ENCODE measurements at places on chromosomes 5 and 9.

GRCh38 chr5:158660726-158661125 is 439.0 kb downstream of the EBF1 start:
- DNase-seq, result no peak

DNA sequence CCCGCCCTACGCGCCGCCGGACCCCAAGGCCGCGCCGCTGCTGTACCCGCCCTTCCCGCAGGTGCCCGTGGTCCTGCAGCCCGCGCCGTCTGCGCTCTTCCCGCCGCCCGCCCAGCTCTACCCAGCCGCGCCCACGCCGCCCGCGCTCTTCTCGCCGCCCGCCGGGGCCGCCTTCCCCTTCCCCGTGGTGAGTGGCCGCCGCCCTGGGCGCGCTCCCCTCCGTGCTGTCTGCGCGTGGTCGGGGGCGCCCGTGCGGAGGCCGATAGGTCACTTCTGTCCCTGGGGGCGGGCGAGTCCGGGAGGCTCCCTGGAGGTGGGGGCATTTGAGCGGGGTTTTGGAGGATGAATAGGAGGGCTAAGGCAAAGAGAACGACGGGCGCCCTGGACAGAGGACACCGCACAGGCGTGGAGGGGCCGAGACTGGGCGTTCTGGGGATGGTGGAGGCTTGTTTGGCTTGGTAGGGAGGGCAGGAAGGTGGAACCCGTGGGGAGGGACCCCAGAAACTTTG is 9.6 kb downstream of the PRRT1B start:
- DNase-seq, result no peak

GRCh38 chr5:75662061-75662460 is 50.8 kb downstream of the ANKDD1B start:
- no peak for DNase-seq

DNA sequence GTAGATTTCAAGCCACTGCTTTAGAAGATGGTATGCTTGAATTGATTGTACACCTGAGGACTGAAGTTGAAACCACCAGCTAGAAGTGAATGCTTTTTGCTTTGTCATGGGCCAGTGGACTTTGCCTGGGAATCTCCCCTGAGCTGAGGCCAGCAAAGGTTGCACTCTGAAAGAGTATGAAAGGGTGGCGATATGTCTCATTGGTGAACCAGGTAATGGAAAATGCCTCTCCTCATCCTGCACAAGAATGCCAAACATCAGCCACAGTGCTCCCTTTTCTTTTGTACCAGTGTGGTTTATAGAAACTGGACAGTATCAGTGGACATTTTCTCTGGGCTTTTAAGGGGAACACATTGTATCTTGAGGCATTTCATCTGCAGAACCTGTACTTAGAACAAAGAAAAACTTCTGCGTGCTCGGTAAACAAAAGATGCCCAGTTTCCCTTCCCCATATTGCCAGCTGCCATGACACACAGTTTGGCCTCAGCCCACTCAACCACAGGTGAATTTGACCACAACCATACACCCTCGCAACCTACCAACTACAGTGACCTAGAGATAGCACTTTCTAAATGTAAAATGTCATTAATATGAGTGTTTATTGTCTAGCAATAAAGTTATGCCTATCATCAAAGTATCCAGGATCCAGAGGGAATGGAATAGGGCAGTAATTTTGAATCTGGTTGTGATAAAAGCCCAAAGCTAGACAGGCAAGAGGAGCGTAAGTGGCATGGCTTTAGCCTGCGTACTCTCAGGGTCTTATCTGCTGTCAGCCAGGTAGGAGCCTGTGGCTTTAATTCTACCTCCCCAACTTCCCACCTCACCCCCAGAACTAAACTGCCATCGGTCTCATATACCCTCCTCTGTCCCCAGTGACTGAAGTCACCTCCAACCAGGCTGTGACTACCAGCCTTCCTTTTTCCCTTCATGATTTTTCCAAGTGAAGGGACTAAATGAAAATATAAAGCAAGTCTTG is 79.5 kb upstream of the LHFPL2 start:
- peak; percentile 52 for DNase-seq

DNA sequence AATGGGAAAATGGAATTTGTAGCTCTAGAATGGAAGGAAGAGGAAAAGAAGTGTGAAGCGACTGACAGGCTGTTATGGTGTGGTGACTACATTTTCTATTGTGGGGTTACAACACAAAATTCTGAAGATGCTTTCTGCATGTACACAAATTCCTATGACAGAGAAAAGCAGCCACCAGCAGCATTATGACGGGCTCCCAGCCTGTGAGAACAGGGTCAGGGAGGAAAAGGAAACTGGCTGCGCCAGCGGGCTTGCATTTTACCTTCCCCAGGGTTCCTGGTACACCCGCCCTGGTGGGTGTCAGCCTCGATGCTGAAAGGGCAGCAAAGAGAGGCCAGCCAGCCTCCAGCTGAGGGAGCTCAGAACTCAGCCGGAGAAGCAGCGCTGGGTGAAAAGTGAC is 41.0 kb downstream of the DDX31 start:
- no peak for DNase-seq

- no peak for DNase-seq
Observed at GRCh38 chr5:54301220-54301619, 9.2 kb downstream of the ARL15 start.

- no peak for DNase-seq
Observed at GRCh38 chr9:22050924-22051323, 41.8 kb upstream of the CDKN2B start.

- DNase-seq, result no peak
Observed at GRCh38 chr5:35484241-35484640, 133.4 kb upstream of the SPEF2 start.

- peak; percentile 45 for DNase-seq
Observed at GRCh38 chr5:116872986-116873385, 298.4 kb upstream of the SEMA6A start.

- DNase-seq, result peak; percentile 89
Observed at GRCh38 chr9:89814340-89815040, 209.7 kb downstream of the GADD45G start.

DNA sequence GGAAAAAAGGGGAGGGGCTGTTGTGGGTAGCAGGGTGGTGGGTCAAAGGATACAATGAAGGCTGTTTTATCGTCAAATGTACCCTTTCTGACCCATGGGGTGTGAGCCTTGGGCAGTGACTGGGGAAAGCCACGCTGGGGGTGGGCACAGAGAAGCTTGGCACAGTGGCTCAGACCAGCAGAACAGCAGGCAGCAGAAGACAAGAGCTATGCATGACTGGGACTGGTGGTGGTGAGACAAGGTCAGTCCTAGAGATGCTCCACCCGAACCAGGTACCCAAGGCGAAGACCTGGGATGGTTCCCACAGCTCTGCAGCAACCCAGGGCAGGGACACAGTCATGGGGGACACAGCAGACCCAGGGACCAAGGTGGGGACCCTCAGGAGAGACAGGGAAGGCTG is 38.3 kb downstream of the BICD2 start:
- no peak for DNase-seq

GRCh38 chr9:27848315-27848714 is 275.0 kb upstream of the C9orf72 start:
- DNase-seq, result no peak

- DNase-seq, result no peak
Observed at GRCh38 chr9:90921969-90922368, 120.3 kb downstream of the SYK start.

DNA sequence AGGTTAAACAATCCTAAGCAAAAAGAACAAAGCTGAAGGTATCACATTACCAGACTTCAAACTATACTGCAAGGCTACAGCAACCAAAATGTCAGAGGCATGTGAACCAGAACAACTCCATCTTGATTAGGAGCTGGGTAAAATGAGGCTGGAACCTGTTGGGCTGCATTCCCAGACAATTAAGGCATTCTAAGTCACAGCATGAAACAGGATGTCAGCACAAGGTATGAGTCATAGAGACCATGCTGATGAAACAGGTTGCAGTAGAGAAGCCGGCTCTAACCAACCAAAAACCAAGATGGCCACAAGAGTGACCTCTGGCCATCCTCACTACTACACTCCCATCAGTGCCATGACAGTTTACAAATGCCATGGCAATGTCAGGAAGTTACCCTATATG is 252.0 kb downstream of the RASEF start:
- peak; percentile 90 for DNase-seq

- DNase-seq, result peak; percentile 81
Observed at GRCh38 chr9:81737871-81738507, 48.6 kb upstream of the TLE1 start.

DNA sequence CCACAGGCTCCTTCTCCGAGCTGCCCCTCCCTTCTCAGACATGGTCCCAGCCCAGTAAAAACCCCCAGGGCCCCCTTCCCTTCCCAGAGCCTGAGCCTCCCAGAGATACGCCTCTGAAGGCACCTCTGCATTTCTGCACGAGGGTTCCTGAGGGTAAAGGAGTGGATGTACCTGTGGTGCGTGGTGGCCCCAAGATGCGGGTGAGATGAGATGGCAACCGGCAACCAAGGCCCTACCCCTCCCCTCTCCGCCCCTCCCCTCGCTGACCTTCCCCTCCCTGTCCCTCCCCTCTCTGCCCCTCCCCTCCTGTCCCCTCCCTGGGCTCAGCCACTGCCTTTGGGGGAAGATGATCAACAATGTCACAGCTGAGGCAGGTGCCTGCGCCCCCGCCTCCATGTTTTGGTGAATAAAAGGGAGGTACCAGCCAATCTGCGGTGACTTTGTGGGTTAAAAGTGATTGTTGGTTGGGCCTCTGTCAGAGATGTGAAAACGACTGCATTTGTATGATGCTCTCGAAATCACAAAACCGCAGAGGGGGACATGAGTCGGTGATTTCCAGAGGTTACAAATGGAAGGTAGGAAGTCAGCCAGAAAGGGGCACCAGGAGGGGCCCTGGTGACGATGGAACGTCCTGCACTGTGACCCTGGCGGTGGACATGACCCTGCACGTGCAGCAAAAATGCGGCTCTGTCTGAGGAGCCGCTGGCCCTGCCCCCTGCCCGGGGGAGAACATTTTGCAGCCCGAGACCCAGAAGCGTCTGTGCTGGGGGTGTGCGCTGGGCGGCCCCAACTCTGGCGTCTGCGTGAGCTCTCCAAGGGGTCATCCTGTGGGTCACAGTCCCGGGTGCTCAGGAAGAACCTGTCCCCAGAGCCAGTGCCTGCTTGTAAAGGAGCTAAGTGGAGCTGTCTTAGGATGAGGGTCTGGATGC is 3.7 kb downstream of the LCN9 start:
- no peak for DNase-seq

- no peak for DNase-seq
Observed at GRCh38 chr9:122179690-122180074, 20.0 kb downstream of the MORN5 start.

DNA sequence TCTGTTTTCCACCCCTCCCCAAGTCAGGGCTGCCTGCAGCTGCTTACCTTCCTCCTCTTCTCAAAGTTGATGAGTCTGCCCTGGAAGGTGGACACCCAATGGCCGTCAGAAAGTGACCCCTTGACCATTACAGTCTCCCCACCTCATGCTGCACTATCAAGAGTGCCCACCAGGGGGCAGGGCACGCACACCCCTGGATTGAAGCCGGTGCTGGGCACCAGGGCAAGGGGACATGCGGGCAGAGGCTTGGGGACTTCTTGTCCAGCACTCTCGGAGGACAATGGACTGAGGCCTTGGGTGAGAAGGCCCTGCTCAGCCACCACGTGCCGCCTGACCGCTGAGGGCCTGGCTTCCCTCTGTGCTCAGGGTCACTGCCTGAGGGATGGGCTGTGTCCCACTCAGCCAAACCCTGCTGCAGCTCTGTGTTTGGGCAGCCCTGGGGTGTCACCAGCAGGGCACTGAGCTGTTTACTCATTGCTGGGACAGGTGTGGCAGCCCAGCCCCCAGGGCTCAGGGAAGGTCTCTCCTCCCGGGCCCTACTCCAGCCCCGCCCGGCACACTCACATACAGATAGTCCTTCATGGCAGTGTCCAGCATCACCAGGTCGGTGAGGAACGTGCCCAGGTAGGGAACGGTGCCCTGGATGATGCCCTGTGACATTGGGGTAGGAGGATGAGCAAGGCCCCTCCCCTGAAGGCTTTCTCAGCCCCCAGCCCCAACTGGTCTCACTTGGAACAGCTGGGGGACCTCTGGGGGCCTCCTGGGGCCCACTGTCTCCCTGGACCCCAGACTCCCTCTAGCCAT is 17.7 kb downstream of the RALGDS start:
- DNase-seq, result peak; percentile 73

DNA sequence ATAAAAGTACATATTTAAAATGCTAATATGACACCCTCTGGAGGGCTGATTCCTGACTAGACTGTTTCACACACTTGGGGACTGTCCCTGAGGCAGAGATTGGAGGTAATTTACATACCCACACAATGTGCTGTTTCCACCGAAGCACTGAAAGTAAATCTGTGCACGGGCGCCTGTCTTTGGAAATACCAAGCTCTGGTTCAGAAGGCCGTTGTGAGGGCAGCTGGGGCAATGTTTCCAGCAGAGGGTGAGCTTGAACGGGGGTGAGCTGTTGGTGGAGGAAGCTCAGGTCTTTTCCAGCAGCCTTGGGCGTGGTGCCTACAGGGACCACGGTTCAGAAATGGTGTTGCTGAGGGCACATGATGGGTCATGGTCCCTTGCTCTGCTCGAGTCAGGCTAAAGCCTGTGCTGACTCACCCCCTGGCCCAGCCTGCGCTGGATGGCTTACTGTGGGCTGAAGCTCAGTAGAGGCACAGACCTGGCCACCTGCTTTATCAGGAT is 25.8 kb upstream of the HMCN2 start:
- DNase-seq, result no peak

- no peak for DNase-seq
Observed at GRCh38 chr5:127898551-127899213, 184.9 kb upstream of the SLC12A2 start.

- DNase-seq, result peak; percentile 24
Observed at GRCh38 chr9:98774746-98775145, 21.6 kb downstream of the ANKS6 start.

- peak; percentile 54 for DNase-seq
Observed at GRCh38 chr5:59767681-59768151, 125.8 kb downstream of the PDE4D start.

DNA sequence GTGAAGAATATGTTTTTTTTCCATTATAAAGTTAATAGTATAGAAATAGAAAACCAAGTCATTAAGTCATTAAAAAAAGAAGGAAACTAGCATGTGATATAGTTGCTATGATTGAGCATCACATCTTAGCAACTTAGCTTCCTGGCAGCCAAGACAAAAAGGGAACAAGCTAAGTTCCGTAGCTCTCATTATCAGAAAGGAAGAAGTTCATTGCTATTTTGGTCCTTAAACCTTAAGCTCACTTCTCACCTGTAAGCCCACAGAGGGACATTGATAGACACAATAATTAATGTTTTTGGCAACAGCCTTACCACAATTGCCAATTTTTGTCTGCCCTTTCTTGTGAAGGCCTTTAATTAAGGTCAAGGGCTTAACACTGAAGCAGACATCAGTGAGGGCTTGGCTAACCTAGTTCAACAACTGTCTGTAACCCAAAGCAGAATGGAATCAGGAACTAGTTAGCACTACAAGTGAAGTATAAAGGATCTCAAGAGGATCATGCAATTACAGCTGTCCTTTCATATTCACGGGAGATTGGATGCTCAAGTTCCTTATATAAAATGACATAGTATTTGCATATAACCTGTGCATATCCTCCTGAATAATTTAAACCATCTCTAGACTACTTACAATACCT is 24.0 kb upstream of the KLF4 start:
- DNase-seq, result peak; percentile 34

- DNase-seq, result no peak
Observed at GRCh38 chr5:174231956-174232487, 186.5 kb downstream of the NSG2 start.

Data from DMS53 (cell line).